Activated T-cell treated with anti-CD3 and anti-CD28 coated beads for 1 hour (primary cell): ENCODE measurements at places on chromosomes 16 and 17.

DNA sequence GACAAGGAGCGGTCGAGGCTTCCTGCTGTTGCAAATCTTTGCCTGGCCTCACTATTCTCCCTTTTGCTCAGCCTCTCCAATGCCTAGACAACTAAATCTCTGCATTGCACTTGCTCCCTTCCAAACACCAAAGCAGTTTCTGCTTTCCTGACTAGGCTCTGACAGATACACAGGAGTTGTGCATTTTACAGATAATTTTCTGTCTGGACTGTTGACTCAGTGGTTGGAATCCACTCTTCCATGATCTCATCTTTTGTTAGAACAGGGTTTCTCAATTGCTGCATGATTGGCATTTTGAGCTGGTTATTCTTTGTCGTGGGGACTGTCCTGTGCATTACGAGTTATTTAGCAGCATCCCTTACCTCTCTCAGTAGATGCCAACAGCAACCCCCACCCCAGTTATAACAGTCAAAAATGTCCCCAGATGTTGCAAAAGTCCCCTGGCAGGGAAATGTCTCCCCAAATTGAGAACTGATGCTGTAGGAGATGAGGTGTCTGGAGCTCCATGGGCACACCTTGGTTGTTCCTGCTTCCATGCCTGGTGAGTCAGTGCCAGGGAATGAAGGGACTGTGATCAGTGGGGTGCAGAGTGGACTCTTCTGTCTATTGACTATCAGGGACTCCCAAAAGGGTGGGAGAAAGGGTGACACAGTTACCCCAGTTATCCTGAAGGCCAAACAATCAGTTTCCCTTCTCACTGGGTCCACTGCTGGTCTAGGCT lies 557.4 kb upstream of the PSMD7 start:
- DNase-seq, result no peak

DNA sequence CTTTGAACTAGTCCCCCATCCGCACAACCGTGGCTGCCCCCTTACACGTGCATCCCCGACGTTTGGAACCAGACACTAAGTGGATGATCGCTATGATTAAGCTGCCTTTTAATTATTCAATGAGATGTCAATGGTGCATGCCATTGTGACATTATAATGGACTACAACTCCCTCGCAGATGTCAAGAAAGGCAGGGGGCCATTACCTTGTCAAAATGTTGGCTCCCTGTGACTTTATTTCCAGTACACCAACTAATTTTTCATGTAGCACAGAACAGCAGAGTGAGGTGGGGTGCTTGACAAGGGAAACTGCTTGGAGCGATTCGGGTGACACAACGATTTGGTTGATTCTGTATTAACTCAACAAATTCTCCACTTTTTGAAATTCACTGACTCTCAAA lies 26.5 kb downstream of the ASIC2 start:
- no peak for DNase-seq

GRCh38 chr16:51410125-51410524 lies 259.1 kb upstream of the SALL1 start:
- no peak for DNase-seq

GRCh38 chr16:15482068-15482747 lies 47.8 kb downstream of the BMERB1 start:
- DNase-seq, result no peak
